Forelimb muscle (tissue), 1 donor: ENCODE measurements at places on chromosomes 3 and 15. TPM values are rescaled to one million over a fixed set of nuclear protein-coding genes. Genes with fewer than 3 reads are reported as not detected.

Gene TTLL13
- 0.20 TPM for polyA plus RNA-seq

Gene PPARG
- 2.8 TPM for polyA plus RNA-seq

Gene GOLGA6L10
- 2.8 TPM for polyA plus RNA-seq

Gene NR2E3
- polyA plus RNA-seq, result 7.4 TPM

Gene UROC1
- polyA plus RNA-seq, result 0.10 TPM

Gene ZNF80
- polyA plus RNA-seq, result not detected

Gene VGLL3
- polyA plus RNA-seq, result 25.9 TPM

Gene TM4SF1
- polyA plus RNA-seq, result 29.0 TPM

Gene SNX1
- polyA plus RNA-seq, result 50.7 TPM

Gene ARRDC4
- 16.2 TPM for polyA plus RNA-seq

Gene ACP3
- 0.65 TPM for polyA plus RNA-seq

Gene SAMD7
- not detected for polyA plus RNA-seq

Gene HRG
- not detected for polyA plus RNA-seq

Gene CMSS1
- 25.0 TPM for polyA plus RNA-seq

Gene THSD4
- 21.8 TPM for polyA plus RNA-seq

Gene ZPLD1
- polyA plus RNA-seq, result not detected

Gene SNRPN
- 211 TPM for polyA plus RNA-seq

Gene PPP1R14D
- 0.19 TPM for polyA plus RNA-seq

Gene GOLGA8G
- 0.13 TPM for polyA plus RNA-seq

Gene KCNMB3
- 4.7 TPM for polyA plus RNA-seq

Gene ECE2
- not detected for polyA plus RNA-seq

Gene NOP10
- 91.4 TPM for polyA plus RNA-seq

Gene RBMS3
- 28.5 TPM for polyA plus RNA-seq

Gene C3orf22
- polyA plus RNA-seq, result not detected

Gene FBXO40
- polyA plus RNA-seq, result 3.4 TPM

Gene COL8A1
- polyA plus RNA-seq, result 1.1 TPM

Gene SLC2A2
- polyA plus RNA-seq, result not detected

Gene SGO1
- 4.5 TPM for polyA plus RNA-seq

Gene SLC28A1
- 0.39 TPM for polyA plus RNA-seq

Gene ZDHHC19
- 0.46 TPM for polyA plus RNA-seq

Gene BCHE
- 66.7 TPM for polyA plus RNA-seq

Gene GRK7
- polyA plus RNA-seq, result 0.10 TPM

Gene MED12L
- 10.0 TPM for polyA plus RNA-seq

Gene CPNE9
- polyA plus RNA-seq, result not detected

Gene SEMA3G
- 14.1 TPM for polyA plus RNA-seq

Gene DNAH12
- polyA plus RNA-seq, result 0.71 TPM

Gene TPRG1
- polyA plus RNA-seq, result 2.7 TPM

Gene PRR23C
- not detected for polyA plus RNA-seq

Gene MME
- 7.7 TPM for polyA plus RNA-seq

Gene ITPKA
- 0.51 TPM for polyA plus RNA-seq

Gene FGF7
- polyA plus RNA-seq, result 13.4 TPM

Gene RASSF1
- 32.8 TPM for polyA plus RNA-seq

Gene AADACL2
- polyA plus RNA-seq, result not detected

Gene CYFIP1
- 49.3 TPM for polyA plus RNA-seq

Gene RHCG
- not detected for polyA plus RNA-seq
